Lower lobe of right lung (tissue), 2 donors: ENCODE measurements at places on chromosomes 6 and 20. TPM values are rescaled to one million over a fixed set of nuclear protein-coding genes. Genes with fewer than 3 reads are reported as not detected.

Gene TREM1
- total RNA-seq = 160 TPM

Gene DSP
- 22.8 TPM for total RNA-seq

Gene PPP1R14C
- total RNA-seq = 15.4 TPM

Gene TP53TG5
- total RNA-seq = not detected

Gene TRAPPC3L
- not detected for total RNA-seq

Gene OR12D3
- not detected for total RNA-seq

Gene TMEM217
- total RNA-seq = 1.1 TPM

Gene HAO1
- total RNA-seq = not detected

Gene NFKBIE
- total RNA-seq = 10.4 TPM

Gene APCDD1L
- total RNA-seq = not detected
